ENCODE measurements at places on chromosomes 13 and 19. TPM values are rescaled to one million over a fixed set of nuclear protein-coding genes. Genes with fewer than 3 reads are reported as not detected.

Gene CRTC1
- total RNA-seq, result 0.40 TPM

Gene THSD1
- 4.0 TPM for total RNA-seq

Gene BCL2L12
- 15.5 TPM for total RNA-seq

Gene ZNF221
- total RNA-seq, result 6.3 TPM

- no peak for DNase-seq
Observed at GRCh38 chr19:5893907-5894703, 9.5 kb downstream of the NDUFA11 start.

Gene LACC1
- 8.6 TPM for total RNA-seq

GRCh38 chr13:94595001-94595949 is 677 bp downstream of the TGDS start:
- peak; percentile 26 for DNase-seq

DNA sequence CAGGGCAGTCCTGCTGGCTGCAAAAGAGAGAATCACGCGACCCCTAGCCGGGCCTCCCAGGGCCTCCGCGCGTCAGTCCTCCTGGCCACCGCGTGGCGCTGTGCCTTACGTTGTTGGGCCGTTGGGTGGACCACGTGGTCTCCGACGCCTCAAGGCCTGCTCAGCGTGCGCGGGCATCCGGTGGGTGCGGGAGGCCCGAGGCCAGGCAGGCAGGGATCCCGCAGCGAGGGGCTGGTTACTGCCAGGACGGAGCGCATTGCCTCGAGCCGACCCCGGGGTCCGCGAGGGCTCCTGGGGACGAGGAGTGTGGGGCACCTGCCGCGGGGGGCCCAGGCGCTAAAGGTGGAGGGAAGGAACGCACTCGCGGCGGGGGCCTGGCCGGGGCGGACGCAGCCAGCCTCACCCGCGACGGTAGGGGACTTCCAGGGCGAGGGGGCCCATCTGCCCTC is at the start of gene TDRD12:
Gene TDRD12, plus strand, starts transcription at position 157 of the 449 bp plus-strand sequence. CDS start 306 bp downstream, outside the sequence.
- no peak for DNase-seq

GRCh38 chr13:44484562-44485138 is 91.5 kb downstream of the TSC22D1 start:
- no peak for DNase-seq

GRCh38 chr13:103218253-103218652 is 152.0 kb upstream of the SLC10A2 start:
- no peak for DNase-seq

Gene DZIP1
- 14.1 TPM for total RNA-seq

GRCh38 chr13:95921485-95921884 is 131.7 kb downstream of the UGGT2 start:
- DNase-seq, result no peak

- DNase-seq, result no peak
Observed at GRCh38 chr13:29679396-29680053, 84.0 kb upstream of the SLC7A1 start.

Gene PRX
- total RNA-seq, result 1.6 TPM

Gene CFD
- total RNA-seq, result 18.2 TPM

Measured in Daoy (cell line).